ENCODE measurements at places on chromosomes 1 and 21.

- no peak for DNase-seq
Observed at GRCh38 chr1:229874609-229875008, 192.4 kb upstream of the GALNT2 start.

DNA sequence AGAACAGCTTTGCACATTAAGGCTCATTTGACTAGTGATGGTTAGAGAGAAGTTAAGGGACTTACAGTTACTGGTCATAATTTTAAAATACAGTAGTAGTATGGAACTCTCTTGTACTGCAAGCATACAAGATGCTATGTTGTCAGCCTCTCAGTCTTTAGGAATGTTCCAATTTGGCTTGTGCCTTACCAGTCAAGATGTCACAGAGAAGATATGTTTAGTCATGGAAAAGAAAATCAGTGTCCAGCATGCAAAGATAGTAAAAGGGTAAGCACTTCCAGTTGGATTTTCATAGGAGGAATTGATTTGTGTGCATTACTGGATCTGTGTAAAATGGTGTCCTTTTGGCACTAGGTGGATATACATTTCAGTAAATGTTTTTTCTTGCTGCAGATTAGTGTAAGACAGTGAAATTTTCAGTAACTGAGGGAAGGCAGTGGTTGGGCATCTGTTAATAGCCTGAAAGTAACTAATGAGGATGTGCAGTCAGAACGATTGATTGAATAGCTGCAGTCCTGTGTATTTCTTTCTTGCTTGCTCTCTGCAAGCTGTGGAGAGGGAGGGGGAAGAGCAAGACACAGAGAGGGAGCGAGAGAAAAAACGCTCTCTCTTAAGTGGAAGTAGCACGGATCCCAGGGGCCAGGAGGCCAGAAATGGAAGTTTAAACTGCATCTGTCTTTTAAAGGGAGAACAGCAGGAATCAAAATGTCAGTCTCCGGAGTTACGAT, 108.2 kb downstream of the CLEC20A start:
- DNase-seq: no peak

GRCh38 chr1:27778056-27778455, 5.0 kb downstream of the STX12 start:
- DNase-seq: no peak

GRCh38 chr1:37814252-37814651, 6.2 kb upstream of the YRDC start:
- no peak for DNase-seq

- no peak for DNase-seq
Observed at GRCh38 chr1:83905315-83905907, 93.5 kb downstream of the TTLL7 start.

DNA sequence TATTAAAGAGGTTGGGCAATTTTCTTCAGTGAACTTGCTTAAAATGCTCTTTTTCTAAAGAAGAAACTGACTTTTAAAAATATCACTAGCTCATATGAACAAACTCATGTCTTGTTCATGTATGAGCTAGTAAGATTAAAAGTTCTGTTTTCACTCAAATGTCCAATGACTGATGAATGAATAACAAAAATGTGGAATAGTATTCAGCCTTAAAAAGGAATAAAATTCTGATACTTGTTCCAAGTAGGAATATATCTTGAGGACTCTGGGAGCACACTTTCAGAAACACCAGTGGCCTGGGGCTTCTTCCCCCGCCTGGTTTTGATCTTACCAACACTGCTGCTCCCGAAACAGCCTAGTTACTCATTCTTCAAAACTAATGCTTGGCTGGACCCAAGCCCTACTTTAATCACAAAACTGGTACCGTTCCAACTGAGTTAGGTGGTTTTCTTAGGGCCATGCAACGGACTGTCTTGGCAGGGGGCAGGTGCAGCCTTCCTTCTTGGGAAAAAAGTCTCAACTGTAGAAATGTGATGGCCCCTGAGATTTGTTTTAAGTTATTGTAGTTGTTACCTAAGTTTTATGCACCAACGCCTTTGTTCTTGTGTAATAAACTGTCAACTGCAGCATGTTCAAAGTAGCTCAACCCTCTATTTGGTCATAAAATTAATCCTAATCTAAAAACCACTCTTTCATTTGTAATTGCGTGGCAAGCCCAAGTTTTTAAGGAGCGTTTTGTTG, 116.0 kb downstream of the ETS2 start:
- no peak for DNase-seq

GRCh38 chr1:104072915-104073371, 323.2 kb downstream of the AMY1C start:
- DNase-seq: no peak

DNA sequence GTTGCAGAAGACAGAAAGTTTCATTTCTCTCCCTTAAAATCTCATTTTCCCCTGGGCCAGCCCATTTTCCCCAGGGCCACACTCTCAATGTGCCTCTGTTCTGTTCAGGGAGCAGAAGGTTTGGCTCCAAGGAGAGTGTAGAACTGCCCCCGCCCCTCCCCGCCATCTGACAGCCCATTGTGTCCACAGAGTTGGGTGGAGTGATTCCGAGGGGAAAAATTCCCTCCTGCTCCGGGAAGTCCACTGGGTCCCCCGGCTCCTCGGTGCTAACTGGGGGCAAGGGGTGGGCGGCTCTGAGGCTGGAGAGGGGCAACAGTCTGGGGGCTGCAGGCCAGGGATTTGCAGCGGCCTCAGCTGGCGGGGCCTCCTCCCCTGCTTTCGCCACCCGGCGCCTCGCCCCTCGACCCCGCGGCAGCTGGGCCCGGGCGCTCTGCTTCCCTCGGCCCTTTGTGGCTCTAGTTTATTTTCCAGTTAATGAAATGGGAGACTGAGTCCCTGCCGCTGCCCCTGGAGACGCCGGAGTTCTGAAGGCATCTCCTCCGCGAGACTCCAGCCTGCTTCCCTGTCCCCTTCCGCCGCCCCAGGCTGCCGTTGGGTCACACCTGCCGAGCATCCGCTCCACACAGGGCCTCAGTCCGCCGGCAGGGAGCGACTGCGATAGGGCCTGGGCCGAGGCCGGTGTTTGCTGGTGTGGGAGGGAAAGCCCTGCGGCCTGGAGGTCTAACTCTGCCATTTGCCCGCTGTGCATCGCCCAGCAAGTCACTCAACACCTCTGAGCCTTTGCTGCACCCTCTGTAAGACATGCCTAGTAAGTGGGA, 14.7 kb upstream of the KIRREL1 start:
- no peak for DNase-seq

DNA sequence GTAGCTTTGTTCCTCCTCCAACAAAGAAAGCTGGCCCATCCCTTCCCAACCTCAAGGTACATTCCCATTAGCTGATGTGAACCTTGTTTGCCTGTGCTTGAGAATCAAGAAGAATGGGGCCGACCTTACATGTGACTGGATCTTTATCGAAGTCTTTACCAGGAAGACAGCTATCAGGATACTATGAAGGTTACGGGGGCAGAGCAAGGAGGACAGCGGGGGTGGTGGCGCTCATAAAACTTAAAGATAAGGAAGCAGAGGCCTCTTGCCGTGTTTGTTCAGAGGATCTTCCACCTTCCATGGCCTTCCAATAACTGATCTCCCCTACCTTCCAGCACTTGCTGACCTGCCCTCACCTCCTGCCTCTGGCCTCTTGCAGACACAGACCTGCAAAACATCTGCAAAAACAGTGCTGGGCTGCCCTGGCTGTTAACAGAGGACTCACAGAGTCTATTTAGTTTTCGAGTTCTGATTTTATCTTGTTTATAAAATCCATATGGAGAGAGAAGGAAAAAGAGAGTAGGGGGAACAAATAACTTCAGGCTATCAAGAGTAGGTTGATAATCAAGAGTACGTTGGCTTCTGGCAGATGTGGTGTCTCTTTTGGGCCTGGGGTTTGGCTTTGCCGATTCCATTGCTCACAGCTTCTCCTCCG, 198.0 kb downstream of the HUNK start:
- no peak for DNase-seq

DNA sequence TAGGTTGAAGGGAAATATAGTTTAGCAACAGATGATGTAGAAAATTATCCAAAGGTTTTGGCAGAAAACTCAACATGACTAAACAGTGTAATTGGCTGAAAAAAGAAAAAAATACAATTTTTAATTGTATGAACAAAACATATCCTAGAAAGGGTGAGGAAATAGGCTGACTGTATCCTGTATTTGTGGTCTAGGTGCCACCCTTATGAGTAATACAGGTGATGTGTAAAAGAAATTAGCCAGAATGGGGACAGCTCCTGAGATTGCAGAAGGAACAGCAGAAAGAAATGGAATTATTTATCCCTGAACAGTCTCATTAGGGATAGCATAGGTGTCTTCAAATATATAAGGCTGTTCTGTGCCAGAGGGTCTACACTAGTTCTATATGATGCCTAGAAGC, 24.6 kb downstream of the DNASE2B start:
- DNase-seq: no peak

DNA sequence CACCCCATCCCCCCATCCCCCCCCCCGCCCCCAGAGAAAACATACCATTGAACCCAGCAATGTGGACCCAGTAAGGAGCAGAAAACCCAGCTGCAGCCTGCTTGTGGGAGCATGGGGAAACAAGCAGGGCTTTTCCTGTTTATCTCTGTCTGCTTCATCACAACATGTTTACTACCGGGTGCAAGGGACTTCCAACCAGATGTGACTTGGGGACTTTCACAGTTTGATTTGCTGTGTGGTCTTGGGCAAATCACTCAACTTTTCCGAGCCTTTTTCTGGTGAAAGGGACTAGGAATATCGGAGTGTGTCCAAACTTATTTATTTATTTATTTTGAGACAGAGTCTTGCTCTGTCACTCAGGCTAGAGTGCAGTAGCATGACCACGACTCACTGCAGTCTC, 3.2 kb downstream of the TMCC2 start:
- DNase-seq: no peak

DNA sequence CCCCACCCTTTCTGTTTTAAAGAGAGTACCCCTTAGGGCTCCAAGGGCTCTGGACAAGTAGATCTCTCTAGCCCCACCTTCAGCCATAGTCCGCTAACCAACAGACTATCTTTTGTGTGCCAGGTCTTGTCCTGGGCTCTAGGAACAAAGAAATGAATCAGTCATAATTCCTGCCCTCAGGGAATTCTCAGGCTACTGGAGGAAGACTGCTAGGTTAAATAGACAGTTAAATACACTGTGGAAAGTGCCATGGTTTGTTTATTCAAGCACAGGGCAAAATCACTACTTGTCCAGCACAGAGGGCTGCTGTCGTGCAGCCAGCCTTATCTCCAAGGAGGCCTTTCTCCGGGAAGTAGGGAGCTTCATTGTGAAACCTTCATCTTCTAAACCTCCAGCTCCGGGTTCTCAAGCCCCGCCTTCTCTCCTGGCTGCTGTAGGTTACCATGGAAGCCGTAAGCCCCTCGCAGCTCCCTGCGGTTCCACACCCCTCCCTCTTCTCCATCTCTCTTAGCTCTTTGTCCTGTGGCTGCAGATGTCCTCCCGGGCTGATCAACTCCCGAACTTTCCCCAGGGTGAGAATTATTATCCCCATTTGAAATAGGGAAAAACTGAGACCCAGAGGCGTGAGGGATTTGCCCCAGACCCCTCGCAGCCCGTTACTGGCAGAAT, 29.8 kb downstream of the SHISAL2A start:
- DNase-seq: no peak

- DNase-seq: peak; percentile 52
Observed at GRCh38 chr1:112904071-112904830, 51.7 kb downstream of the SLC16A1 start.

DNA sequence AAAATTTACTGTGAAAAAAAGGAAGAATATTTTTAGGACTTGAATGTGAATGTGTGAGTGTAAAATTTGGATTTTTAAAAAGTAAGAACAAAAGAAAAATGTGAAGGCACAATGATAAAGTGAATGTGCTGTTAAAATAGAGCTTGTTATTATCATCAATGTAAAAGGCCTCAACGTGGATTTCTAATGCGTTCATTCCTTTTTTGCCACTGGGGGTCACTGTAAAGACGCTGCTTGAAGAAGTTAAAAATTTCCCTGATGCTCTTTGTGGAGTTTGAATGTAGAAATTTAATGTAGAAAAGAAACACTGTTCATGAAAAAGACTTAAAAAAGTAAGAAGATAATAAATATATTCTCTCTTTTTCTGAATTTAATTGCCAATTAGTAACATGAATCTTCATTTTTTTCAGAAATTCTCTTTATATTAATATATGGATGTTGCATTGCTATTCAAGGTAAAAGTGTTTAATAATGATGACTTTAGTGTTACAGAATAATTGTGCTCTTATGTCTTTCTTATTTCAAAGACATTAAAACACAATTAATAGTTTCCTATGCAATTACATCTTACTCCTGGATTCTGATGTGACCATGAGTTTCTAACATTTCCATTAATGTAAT, 161.5 kb downstream of the DNM3 start:
- DNase-seq: peak; percentile 28

DNA sequence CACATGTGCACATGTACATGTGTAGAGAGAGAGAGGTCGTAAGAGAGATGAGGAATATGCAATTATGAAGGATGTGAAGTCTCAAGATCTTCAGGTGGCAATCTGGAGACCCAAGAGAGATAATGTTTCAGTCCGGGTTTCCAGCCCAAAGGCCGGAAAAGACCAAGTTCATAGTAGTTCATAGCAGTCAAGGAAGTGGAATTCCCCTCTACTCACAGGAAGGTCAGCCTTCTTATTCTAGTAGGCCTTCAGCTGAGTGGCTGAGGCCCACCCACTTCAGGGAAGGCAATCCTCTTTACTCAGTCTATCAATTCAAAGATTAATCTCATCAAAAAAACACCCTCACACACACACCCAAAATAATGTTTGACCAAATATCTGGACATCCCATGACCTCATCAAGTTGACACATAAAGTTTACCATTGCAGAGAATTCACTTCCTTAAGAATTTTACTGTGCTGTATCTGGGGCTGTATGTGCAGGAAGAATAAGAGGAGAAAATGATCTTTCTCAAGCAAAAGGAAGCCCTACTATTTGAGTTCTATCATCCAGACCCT, 114.6 kb downstream of the TNFSF18 start:
- DNase-seq: no peak

- DNase-seq: peak; percentile 13
Observed at GRCh38 chr21:26715878-26716506, 129.2 kb downstream of the ADAMTS1 start.

DNA sequence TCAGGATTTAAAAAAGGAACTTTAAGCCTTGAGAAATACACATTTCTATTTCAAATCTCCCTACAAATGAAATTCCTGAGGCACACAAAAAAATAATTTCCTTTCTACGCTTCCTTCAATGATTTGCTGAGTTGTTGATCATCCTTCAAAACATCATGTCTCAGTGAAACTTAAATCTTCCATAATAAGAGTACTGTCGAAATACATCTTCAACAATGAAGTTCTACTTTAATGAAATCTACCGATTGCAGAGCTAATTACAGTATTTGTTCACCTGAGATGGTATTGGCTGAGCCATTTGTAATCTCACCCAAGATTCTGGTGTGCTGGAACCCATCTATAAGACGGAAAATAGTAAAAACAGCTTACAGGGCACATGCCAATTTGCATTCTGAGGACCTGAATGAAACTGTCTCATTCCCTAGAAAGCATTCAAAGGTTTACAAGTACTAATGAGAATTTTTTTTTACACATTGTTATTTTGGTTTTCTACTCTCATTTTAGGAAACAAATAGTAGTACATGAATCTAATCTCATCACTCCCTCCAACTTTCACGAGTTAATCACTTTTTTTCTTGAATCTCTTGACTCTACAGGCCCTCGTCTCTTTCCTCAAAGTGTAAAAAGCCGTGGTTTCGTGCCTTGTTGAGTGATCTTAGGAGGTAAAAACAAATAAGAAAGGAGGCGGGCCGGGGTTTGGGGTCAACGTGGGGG, 1.1 kb downstream of the CHML start:
- no peak for DNase-seq
